ENCODE measurements at places on chromosomes 1 and 21. TPM values are rescaled to one million over a fixed set of nuclear protein-coding genes. Genes with fewer than 3 reads are reported as not detected.
A peak's percentile ranks its signal among the peaks of the same experiment; 100 is the strongest.

GRCh38 chr1:156063997-156064285, 3.0 kb downstream of the RAB25 start:
- no peak overlapping the region for H3K4me3 ChIP-seq
- H3K4me1 ChIP-seq: no peaks in the 10 kb centered on the region
- no peaks in the 10 kb centered on the region for H3K36me3 ChIP-seq
- DNase-seq: no peak
- no peak overlapping the region for H3K27ac ChIP-seq

GRCh38 chr1:48761986-48762385, 14.7 kb downstream of the BEND5 start:
- no peaks in the 10 kb centered on the region for H3K36me3 ChIP-seq
- H3K4me1 ChIP-seq: peaks cover 7% of the 10 kb centered on the region
- no peak overlapping the region for H3K4me3 ChIP-seq
- H3K27me3 ChIP-seq: no peaks in the 10 kb centered on the region
- no peak overlapping the region for H3K27ac ChIP-seq

GRCh38 chr1:59318271-59318860, 21.5 kb downstream of the FGGY start:
- H3K36me3 ChIP-seq: no peaks in the 10 kb centered on the region
- DNase-seq: no peak
- no peak overlapping the region for H3K27ac ChIP-seq
- H3K4me1 ChIP-seq: peaks cover 7% of the 10 kb centered on the region
- no peak overlapping the region for H3K4me3 ChIP-seq
- no peaks in the 10 kb centered on the region for H3K27me3 ChIP-seq

DNA sequence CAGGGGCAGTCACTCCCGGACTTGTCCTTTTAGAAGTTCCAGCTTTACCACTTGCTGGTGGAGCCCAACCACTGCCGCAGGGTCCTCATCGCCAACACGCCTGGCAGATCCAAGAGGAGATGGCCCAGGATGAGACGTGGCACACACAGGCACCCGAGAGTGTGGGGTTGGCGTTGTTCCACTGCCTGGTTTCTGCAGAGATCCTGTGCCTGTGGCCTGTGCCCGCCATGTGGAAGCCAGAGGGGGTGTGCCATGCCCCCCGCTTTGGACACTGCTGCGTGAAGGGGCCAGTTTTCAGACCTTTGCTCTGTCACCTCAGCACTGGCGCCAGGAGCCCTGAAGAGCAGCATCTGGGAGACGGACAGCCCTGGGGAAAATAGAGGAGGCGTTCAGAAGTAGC, 10.8 kb downstream of the CD46 start:
- no peak for DNase-seq
- H3K27ac ChIP-seq: no peak overlapping the region
- H3K27me3 ChIP-seq: no peaks in the 10 kb centered on the region

GRCh38 chr1:220880726-220881506, 1.7 kb downstream of the HLX start:
- H3K36me3 ChIP-seq: no peaks in the 10 kb centered on the region
- H3K27ac ChIP-seq: peak overlapping the region; percentile 85
- peaks cover 6% of the 10 kb centered on the region for H3K4me1 ChIP-seq
- peak overlapping the region; percentile 58 for H3K4me3 ChIP-seq

GRCh38 chr1:96979304-96980268, 258.0 kb downstream of the PTBP2 start:
- DNase-seq: no peak
- no peak overlapping the region for H3K27ac ChIP-seq
- no peaks in the 10 kb centered on the region for H3K36me3 ChIP-seq
- no peak overlapping the region for H3K4me3 ChIP-seq

DNA sequence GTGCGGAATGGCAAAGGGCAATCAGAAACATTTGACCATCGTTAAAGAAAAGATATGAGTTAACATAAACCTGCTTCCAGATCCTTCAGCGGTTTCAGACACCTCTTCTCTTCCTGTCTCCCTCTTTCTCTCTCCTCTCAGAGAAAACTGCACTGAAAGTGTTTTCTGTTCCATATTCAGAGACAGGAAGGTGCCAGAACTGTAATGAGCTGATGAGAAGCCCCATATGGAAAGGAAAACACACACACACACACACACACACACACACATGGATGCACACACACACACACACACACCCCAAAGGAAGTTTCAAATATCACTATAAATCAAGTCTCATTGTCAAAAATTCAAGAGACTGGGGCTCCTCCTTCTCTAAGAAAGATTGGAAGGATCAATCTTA, 515.5 kb downstream of the NUF2 start:
- no peaks in the 10 kb centered on the region for H3K27me3 ChIP-seq
- no peak for DNase-seq
- H3K4me3 ChIP-seq: no peak overlapping the region
- H3K4me1 ChIP-seq: no peaks in the 10 kb centered on the region
- H3K36me3 ChIP-seq: no peaks in the 10 kb centered on the region

GRCh38 chr21:34154878-34155277, 81.5 kb downstream of the MRPS6 start:
- DNase-seq: no peak
- H3K4me1 ChIP-seq: peaks cover 7% of the 10 kb centered on the region
- H3K4me3 ChIP-seq: no peak overlapping the region
- no peaks in the 10 kb centered on the region for H3K27me3 ChIP-seq

- H3K36me3 ChIP-seq: no peaks in the 10 kb centered on the region
- no peak overlapping the region for H3K4me3 ChIP-seq
- no peak for DNase-seq
These were observed 15.9 kb downstream of the RIMS3 start for GRCh38 chr1:40649592-40649930.

- no peaks in the 10 kb centered on the region for H3K36me3 ChIP-seq
- no peaks in the 10 kb centered on the region for H3K27me3 ChIP-seq
- H3K27ac ChIP-seq: no peak overlapping the region
- H3K4me3 ChIP-seq: no peak overlapping the region
- H3K4me1 ChIP-seq: no peaks in the 10 kb centered on the region
These were observed 12.1 kb upstream of the LRP8 start for GRCh38 chr1:53339736-53340635.

DNA sequence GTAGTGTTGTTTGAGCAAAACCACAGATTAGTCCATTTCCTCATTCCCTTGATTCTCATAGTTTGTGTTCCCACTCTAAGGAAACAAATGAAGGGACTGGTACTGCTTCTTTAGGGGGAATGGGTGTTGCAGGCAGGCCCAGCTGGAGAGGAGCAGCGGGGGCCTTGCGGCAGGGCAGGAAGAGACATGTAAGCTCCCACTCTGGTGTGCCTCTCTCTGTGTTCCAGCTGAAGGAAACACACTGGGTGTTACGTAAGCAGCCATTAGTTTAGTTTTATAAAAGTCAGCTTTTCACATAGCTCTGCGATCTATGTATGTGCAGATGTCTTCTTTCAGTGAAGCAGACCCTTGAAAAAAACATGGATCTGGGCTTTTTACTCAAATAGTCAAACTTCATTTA, 99.5 kb downstream of the CACHD1 start:
- no peak for DNase-seq
- H3K36me3 ChIP-seq: no peaks in the 10 kb centered on the region
- H3K4me3 ChIP-seq: no peak overlapping the region

- no peaks in the 10 kb centered on the region for H3K27me3 ChIP-seq
- no peaks in the 10 kb centered on the region for H3K4me1 ChIP-seq
- H3K36me3 ChIP-seq: no peaks in the 10 kb centered on the region
These were observed 45.0 kb downstream of the LRRN2 start for GRCh38 chr1:204640578-204640977.

GRCh38 chr1:183215076-183215720, 29.1 kb downstream of the LAMC2 start:
- H3K27ac ChIP-seq: no peak overlapping the region
- no peaks in the 10 kb centered on the region for H3K36me3 ChIP-seq
- H3K27me3 ChIP-seq: no peaks in the 10 kb centered on the region

- no peak for DNase-seq
- H3K4me1 ChIP-seq: peaks cover 2% of the 10 kb centered on the region
- no peaks in the 10 kb centered on the region for H3K27me3 ChIP-seq
- no peaks in the 10 kb centered on the region for H3K36me3 ChIP-seq
- H3K4me3 ChIP-seq: no peak overlapping the region
These were observed 179.0 kb downstream of the EIF4G3 start for GRCh38 chr1:20997602-20998224.

GRCh38 chr1:214454569-214455396, 96.6 kb downstream of the PTPN14 start:
- H3K27ac ChIP-seq: no peak overlapping the region
- H3K4me1 ChIP-seq: peaks cover 4% of the 10 kb centered on the region
- no peak for DNase-seq
- H3K27me3 ChIP-seq: no peaks in the 10 kb centered on the region
- no peaks in the 10 kb centered on the region for H3K36me3 ChIP-seq

GRCh38 chr1:180777072-180777689, 135.5 kb upstream of the KIAA1614 start:
- no peaks in the 10 kb centered on the region for H3K27me3 ChIP-seq
- no peak overlapping the region for H3K4me3 ChIP-seq
- no peaks in the 10 kb centered on the region for H3K36me3 ChIP-seq
- no peak overlapping the region for H3K27ac ChIP-seq

DNA sequence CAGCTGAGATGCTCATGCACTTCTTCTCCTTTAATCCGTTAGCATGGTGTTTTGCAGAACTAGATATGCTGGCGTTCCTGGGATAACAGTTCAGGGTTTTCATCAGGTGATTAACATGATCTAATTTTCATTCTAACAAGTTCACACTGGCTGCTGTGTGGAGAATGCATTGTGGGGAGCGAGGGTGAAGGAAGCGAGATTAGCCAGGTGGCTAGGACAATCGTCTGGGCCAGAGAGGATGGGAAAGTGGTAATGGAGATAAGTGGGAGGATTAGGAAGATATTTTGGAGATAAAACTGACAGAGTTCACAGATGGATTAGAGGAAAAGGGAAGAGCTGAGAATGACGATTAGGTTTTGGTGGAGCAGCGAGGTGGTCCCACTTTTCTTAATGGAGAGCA, 138.1 kb upstream of the MAGI3 start:
- no peaks in the 10 kb centered on the region for H3K36me3 ChIP-seq
- H3K27ac ChIP-seq: no peak overlapping the region
- no peak for DNase-seq

DNA sequence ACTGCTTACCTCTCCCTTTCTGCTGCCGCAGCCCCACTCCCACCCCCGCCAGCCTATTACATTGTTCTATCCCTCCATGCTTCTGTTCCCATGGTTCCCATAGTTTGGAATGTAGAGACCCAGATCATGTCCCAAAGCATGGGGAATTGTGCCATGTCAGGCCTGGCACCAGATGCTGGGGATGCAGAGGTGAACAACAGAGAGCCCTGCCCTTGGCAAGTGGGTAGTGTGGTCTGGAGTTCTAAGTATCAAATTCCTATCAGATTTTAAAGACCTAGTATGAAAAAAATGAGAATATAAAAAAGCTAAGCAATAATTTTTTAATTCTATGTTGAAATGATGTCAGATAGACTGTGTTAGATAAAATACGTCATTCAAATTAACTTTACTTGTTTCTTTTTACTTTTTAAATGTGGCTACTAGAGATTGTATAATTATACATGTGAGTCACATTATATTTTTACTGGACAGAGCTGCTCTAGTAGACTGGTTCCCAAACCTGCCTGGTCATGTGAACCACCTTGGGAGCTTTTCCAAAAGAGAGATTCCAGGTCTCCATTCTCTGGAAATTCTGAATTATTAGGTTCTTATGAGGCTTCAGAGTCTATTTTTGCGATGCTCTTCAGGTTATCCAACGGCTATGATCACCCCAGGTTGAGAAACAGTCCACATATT, 113.0 kb upstream of the DAB1 start:
- no peak overlapping the region for H3K4me3 ChIP-seq
- no peak overlapping the region for H3K27ac ChIP-seq
- no peaks in the 10 kb centered on the region for H3K4me1 ChIP-seq
- no peak for DNase-seq
- H3K27me3 ChIP-seq: no peaks in the 10 kb centered on the region

DNA sequence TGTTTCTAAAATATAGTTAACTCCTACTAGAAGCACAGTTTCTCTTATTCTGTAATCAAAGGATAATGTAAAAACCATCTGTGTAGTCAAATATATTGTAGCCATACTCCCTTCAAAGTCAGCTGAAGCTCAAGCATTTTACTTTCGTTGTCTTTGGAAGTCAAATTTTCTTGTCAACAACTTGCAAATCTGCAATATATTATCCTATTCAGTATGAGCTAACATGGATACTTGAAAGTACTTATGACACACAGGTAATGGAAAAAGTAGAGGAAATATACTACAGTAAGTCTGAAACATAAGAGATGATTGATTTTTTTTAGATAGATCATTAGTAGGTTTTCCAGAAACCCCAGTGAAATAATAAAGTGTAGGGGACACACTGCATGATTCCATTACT, 121.5 kb downstream of the COL24A1 start:
- no peaks in the 10 kb centered on the region for H3K36me3 ChIP-seq
- no peak overlapping the region for H3K4me3 ChIP-seq
- no peaks in the 10 kb centered on the region for H3K4me1 ChIP-seq
- no peak for DNase-seq

DNA sequence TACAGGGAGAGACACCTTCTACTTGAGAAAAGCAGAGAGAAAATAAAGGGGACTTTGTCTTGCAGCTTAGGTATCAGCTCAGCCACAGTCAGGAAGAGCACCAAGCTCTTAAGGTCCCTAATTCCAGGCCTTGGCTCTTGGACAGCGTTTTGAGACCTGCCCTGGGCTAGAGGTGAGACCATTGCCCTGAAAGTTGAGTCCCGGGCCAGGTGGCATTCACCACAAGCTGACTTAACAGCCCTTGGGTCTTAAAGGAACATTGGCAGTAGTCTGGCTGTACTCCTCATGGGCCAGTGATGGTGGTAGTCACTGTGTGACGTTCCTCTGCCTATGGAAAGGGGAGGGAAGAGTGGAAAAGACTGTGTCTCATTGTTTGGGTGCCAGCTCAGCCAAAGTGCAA, 11.7 kb upstream of the TNNI3K start:
- no peak overlapping the region for H3K27ac ChIP-seq
- no peaks in the 10 kb centered on the region for H3K27me3 ChIP-seq
- no peak for DNase-seq
- no peak overlapping the region for H3K4me3 ChIP-seq
- H3K36me3 ChIP-seq: no peaks in the 10 kb centered on the region

Gene C1orf185
- not detected for polyA plus RNA-seq

Gene DSTYK
- polyA plus RNA-seq: 18.8 TPM

Gene RPL22
- polyA plus RNA-seq: 619 TPM

Gene DCAF6
- polyA plus RNA-seq: 51.1 TPM

Gene GLUL
- polyA plus RNA-seq: 640 TPM

Gene OR2L13
- polyA plus RNA-seq: 0.04 TPM

Gene CSMD2
- 0.04 TPM for polyA plus RNA-seq

Gene HSD17B7
- 17.7 TPM for polyA plus RNA-seq

Gene C1QA
- polyA plus RNA-seq: 89.6 TPM

Gene COQ8A
- 59.9 TPM for polyA plus RNA-seq

Gene FALEC
- polyA plus RNA-seq: not detected

Data from ovary (tissue), 10 donors.